ENCODE measurements at places on chromosomes 5 and 9.

DNA sequence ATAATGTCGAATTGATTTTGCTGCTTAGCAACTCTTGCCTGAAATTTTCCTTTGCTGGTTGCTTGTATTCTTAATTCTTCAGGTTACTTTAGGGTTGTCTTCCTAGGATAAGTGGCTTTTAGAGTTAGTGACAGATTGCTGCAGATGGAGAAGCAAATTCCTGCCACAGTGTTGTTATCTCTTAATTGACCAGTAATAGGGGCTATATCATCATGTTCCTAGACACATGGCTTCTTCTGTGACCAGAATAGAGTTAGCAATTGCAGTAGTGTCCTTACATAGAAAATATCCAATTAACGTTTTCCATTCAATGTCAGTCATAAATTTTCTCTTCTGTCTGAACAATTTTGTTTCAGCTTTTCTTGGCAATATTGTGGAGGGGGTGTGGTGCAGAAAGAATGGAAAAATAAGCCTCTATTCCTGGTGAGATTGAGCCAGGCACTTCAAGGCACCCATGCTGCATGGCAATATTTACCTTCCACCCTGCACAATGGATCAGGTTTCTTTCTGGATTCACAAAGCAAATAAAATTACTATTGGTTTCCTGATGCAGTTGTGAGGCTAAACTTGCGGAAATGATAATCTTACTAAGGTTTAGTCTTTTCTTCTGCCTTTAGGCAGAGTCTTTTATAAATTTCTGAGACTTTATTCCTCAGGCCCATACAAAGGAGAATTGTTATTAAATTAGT is 1481.5 kb downstream of the EFNA5 start:
- no peak for DNase-seq

- DNase-seq, result no peak
Measured at GRCh38 chr9:88184976-88185375, 46.7 kb upstream of the SPATA31C2 start.

DNA sequence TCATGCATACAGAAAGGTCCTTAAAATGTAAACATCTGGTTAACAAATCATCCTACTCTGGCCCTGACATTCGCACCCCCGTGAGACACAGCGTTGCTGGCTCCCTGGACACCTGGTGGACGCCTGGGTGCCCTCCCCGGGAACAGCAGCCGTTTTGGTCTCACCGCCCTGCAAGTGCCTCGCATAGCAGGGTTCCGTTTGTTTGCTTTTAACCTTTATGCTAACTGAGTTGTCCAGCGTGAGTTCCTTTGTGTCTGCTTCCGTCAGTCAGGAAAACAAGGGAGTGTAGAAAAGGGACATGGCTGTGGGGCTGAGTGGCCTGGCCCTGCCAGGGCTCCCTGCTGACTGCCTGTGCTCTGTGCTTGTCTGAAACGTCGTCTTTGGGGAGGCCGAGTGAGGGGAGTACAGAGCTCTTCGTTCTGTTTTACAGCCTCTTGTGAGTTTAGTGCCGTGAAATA is 91.8 kb upstream of the CACNA1B start:
- no peak for DNase-seq

DNA sequence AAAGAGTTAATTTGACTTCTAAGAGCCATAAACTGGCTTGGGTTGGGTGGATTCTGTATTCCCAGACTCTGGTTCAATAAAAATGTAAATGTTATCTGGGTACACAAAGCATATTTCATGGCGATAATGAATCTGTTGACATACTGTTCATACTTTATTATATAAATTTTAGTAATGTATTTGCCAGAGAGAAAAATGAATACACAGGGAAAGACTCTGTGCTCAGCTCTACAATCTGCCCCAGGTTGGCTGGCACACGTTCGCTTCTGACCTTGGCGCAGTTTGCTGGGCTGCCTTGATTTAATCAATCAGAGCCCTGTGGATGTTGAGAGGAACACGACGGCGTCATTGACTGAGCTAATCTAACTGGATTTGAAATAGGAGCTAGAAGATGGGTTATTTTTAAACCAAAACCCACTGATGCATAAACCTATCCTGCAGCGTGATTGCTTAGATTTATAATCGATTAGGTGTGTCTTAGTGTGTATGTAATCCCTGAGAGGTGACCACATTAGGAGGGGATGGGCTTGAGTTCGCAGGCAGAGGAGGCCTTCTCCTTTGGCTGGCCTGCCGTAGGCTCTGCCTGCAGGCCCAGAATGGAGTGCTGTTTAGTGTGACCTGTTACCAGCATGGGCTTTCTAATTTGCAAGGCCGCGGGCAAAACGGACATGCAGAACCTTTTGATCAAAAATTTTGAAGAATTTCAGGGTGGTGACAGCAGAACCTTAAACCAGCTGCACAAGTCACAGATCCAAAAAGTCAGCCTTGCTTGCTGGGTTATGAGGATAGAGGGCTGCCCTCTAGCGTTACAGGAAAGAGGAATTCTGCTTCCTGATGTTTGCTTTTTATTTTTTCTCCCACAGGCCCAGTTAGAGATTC is 3.9 kb upstream of the ADCY2 start:
- peak; percentile 26 for DNase-seq

DNA sequence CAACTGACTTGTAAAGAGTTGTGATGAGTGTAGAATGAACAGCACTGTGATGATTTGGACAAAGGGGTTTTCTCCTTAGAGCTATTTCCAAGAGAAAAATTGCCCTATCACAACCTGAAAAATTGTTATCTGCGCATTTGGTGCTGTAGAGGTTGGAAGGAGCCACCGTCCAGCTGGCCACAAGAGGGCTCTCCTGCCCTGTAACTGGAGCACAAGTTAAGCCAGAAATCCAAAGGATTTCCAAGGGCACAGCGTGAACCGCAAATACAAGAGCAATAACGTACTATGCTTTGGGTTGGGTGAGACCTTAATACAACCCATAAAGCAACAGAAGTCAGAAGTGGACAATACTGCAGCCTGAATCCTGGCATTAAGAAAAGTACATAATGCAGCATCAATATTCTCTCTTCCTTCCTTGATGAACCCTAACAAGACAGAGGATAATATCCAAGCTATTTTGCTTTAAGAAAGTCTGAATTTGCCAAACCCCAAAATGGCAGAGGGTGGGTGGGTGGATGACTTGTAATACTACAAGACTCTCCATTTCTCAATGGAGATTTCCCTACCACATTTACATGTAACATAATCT is 56.8 kb upstream of the SMIM32 start:
- peak; percentile 70 for DNase-seq

- DNase-seq, result no peak
Measured at GRCh38 chr9:105978336-105978735, 284.0 kb downstream of the TMEM38B start.

GRCh38 chr9:2132484-2133082 is 117.4 kb downstream of the SMARCA2 start:
- DNase-seq, result peak; percentile 53

- no peak for DNase-seq
Measured at GRCh38 chr5:54317511-54318260, 7.3 kb upstream of the ARL15 start.

- no peak for DNase-seq
Measured at GRCh38 chr9:71669284-71669995, 98.9 kb downstream of the CEMIP2 start.

GRCh38 chr5:31378838-31379237 is 153.1 kb downstream of the DROSHA start:
- no peak for DNase-seq

GRCh38 chr9:98330831-98331230 is 75.4 kb upstream of the TBC1D2 start:
- DNase-seq, result no peak

GRCh38 chr9:115691693-115692092 is 461.9 kb upstream of the PAPPA start:
- no peak for DNase-seq

DNA sequence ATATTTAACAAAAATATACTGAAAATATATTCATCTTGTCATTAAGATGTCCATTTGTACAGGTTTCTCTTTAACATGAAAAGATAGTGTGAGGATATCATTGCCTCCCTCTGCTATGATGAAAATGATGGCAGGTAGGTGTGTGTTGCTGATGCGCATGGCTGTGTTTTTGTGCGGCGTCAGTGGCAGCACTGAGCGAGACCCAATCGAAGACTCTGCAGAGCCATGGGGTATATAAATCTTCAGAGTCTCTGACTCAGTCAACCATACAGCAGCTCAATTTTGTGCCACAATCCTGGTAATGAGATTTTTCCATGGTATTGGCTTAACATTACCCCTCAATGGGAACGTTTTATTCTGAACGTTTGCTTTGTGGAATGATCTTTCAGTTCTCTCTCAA is 153.5 kb upstream of the IQGAP2 start:
- no peak for DNase-seq

DNA sequence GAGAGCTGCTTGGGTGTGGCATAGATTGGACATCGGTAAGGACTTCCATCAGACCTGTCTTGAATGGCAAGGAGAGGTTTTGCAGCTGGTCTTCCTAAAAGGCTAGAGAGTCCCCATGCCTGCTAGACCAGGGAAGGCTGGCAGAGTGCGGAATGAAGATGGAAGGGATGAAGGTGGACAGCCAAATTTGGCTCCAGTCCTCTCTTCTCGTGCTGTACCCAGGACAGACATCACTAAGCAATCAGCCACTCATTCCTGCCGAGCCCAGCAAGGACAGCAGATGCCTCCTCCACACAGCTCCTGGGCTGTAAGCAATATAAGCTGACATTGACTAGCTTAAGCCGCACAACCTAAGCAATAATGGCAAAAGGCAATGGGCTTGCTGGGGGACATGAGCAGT is 112.0 kb downstream of the OLFM1 start:
- DNase-seq, result no peak

DNA sequence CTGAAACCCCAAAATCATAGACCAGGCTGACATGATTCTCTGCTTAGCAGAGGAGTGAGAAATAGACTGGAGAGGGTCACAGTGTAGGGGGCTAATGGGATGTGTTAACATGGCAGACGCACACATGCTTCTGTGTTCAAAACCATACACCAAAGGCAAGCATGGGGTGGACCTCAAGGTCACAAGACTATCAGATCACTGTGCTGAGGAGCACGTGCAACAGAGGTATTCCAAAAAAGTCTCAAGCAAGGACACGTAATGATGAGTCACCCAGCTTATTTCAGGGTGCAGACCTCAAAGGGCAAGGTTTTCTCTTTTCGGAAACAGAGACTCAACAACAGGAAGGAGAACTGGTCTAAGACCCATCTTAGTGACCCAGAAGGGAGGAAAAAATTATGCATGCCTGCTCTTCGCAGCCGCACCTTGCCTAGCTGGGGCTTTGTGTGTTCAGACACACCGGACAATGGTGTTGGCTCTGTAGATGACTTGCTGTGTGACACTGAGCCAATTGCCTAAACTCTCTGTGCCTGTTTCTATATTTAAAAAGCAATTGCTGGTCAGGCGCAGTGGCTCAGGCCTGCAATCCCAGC is 20.3 kb downstream of the WHRN start:
- DNase-seq, result peak; percentile 73

DNA sequence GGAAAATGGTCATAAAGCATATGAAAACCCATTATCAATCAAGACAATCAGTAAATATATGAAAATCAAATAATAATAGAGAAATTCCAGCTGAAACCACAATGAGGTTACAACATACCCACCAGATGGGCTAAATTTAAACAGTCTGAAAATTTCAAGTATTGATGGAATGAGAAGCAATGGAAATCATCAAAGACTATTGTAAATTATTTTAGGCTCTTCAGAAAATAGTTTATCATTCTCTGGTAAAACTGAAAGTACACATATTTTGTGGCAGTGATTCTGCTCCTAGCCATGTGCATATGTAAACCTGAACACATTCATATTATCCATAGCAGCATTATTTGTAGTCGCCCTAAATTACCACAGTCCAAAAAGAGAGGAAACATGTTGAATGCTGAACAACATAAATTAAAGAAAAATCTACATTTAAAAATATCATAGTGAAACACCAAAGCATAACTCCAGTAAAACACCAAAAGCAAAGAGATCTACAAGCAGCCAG is 215.3 kb downstream of the PRELID2 start:
- no peak for DNase-seq

- no peak for DNase-seq
Measured at GRCh38 chr5:42640835-42641234, 115.8 kb upstream of the CCDC152 start.

GRCh38 chr5:74034733-74035132 is 408.7 kb downstream of the ARHGEF28 start:
- DNase-seq, result no peak

DNA sequence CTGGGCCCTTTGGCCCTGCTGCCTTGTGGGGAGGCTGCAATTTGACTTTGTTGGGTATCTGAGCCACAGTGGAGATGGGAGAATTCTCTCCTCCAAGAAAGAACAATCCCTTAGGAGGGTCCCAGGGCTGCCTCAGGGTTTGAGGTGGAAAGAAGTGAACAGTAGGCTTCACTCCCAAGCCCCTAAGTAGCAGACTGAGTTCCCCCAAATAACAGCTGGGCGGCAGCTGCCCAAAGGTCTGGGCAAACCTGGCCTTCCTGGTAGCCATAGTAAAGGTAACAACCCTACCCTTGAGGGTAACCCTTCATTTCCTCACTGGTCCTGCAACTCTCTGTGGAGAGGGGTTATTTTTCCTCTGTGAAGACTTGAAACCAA is 746 bp downstream of the RGS3 start:
- no peak for DNase-seq

DNA sequence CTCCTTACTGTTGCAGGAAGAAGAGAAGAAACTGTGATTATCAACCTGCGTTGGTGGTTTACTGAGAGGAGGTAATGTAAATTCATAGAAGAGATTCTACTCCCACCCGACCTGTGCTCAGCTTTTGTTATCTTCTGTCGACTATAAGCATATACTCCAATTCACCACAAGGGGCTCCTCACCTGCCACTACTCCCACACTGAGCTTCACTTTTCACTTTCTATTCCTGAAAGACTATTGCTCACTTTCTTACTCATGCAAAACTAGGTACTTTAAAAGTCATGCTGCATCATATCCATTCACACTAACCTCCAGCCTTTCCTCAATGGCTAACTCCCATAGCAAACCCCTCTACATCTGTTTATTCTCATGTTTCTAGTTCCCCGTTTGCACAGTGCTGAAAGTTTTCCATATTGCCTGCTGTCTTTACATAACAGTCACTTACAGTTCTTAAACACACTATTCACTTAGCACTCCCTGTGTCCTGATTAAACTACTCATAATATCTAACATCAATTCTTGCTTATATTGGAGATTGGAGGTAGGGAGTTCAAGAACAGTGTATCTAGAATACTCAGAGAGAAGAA is 1062.6 kb downstream of the NR2F1-AS1 start:
- no peak for DNase-seq

GRCh38 chr5:143350341-143350740 is 53.1 kb downstream of the NR3C1 start:
- DNase-seq, result no peak

- DNase-seq, result peak; percentile 68
Measured at GRCh38 chr5:146880966-146881365, 2.4 kb upstream of the PPP2R2B start.

GRCh38 chr9:512555-513272 is 298.0 kb downstream of the DOCK8 start:
- DNase-seq, result no peak

GRCh38 chr5:117082977-117083376 is 508.4 kb upstream of the SEMA6A start:
- no peak for DNase-seq
